Astrocyte (in vitro differentiated cells and primary cell): ENCODE measurements at places on chromosomes 2 and 18.
A peak's percentile ranks its signal among the peaks of the same experiment; 100 is the strongest.

DNA sequence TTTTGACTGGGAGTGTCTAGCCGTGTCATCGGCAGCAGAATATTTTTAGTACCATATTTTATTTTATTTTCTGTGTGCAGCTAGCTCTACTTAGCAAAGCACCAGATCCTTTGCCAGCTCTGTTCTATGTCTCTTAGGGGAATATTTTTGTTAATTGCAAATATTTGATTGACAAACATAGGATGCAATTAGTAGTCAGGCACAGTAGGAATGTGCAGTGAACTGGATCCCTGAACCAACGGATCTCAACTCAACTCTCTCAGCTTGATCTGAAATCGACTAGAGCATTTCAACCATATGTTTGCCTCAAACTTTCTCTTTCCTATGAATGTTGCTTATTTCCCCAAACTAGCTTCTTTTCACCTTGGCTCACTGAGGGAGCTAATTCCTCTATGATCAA lies 998.0 kb upstream of the FANCL start:
- no peak for DNase-seq

DNA sequence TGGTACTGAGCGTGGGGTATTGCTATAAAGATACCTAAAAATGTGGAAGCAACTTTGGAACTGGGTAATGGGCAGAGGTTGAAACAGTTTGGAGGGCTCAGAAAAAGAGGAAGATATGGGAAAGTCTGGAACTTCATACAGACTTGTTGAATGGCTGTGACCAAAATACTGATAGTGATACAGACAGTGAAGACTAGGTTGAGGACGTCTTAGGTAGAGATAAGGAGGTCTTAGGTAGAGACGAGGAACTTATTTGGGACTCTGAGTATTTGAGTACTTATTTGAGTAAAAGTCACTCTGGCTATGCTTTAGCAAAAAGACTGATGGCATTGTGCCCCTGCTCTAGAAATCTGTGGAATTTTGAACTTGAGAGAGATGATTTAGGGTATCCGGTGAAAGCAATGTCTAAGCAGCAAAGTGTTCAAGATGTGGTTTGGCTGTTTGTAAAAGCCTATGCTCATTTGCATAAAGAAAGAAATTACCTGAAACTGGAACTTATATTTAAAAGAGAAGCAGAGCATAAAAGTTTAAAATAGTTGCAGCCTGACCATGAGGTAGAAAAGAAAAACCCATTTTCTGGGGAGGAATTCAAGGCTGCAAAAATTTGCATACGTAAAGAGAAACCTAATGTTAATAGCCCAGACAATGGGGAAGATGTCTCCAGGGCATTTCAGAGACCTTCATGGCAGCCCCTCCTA lies 219.6 kb downstream of the PDE1A start:
- DNase-seq, result peak; percentile 24

- DNase-seq, result no peak
Observed at GRCh38 chr2:64400105-64400728, 53.7 kb upstream of the LGALSL start.

- peak; percentile 68 for DNase-seq
Observed at GRCh38 chr2:196967116-196967515, 40.6 kb upstream of the PGAP1 start.

GRCh38 chr2:27954221-27954673 lies 63.7 kb downstream of the BABAM2 start:
- DNase-seq, result peak; percentile 66

GRCh38 chr2:26521054-26521912 lies 43.4 kb upstream of the OTOF start:
- DNase-seq, result no peak

DNA sequence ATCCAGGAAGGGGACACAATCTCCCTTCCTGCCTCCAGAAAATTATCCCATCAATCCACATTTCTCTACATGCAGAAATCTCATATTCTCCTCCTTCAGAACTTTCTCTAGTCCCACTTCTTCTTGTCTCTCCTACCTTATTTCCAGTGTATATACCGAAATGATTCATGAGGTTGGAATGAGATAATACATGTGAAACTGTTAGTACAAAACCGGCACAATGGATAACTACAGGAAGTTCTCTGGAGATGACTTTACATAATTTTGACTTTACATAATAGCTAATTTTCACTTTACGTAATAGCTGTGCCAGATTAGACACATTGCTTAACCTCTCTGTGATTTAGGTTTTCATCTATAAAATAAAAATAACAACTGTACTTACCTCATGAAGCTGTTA lies 801.3 kb downstream of the ERBB4 start:
- peak; percentile 44 for DNase-seq

DNA sequence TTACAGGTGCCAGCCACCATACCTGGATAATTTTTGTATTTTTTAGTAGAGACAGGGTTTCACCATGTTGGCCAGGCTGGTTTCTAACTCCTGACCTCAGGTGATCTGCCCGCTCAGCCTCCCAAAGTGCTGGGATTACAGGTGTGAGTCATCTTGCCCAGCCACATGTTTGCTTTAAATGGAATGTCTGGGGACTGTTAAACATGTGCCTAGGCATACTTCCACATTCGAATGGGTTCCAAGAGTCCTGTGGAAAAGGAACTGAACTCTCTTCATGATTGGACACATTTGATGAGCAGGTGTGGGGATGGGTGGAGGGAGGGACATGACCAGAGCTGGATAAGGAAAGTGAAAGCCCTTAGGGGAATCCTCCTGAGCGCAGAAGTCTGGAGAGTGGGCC lies 58.4 kb upstream of the GREB1L start:
- no peak for DNase-seq

DNA sequence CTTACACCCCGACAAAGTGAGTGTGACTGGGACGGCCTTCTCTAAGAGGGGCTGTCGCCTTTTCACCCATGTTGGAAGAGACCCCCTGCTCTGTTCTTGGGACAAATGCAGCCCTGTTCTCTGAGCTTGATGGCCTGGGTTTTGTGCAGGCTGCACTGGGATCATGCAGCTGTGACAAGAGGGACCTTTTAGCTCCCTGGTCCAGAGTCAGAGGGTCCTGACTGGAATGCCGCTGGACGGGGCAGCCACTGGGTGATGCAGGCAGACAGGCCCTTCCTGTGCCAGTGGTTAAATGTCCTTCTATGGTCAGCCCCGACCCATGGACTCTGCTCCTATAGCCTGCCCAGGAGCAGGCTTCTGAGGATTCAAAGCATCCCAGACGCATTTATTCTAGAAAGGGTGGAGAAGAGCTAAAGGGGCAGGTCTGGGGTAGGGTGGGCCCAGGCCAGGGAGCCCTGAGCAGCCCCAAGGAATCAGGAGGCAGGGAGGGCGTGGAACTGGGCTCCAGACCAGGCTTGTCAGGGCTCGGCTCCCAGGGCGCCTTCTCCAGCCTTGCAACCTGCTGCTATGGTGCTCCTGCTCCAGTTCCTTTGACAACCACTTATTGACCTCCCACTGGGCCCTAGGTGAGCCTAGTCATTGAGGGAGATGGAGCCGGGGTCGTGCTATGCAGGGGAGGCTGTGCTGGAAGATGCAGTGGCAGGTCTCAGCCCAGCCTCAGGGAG lies 277.9 kb upstream of the HS6ST1 start:
- no peak for DNase-seq

DNA sequence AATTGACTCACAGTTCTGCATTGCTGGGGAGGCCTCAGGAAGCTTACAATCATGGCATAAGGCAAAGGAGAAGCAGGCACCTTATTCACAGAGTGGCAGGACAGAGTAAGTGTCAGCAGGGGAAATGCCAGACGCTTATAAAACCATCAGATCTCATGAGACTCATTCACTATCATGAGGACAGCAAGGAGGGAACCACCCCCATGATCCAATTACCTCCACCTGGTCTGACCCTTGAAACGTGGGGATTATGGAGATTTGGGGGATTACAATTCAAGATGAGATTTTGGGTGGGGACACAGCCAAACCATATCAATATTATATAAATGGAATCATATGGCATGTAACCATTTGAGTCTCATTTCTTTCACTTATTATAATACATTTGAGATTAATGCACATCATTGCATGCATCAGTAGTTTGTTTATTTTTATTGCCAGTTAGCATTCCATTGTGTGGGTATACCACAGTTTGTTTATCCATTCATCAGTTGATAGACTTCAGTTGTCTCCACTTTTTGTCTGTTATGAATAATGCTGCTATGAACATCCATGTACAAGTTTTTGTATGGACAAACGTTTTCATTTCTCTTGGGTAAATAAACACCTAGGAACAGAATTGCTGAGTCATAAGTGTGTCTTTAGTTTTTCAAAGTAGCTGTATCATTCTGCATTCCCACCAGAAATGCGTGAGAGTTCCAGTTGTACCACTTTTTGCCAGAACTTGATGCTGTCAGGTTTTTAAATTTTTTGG lies 5.8 kb upstream of the SRBD1 start:
- DNase-seq, result peak; percentile 65

DNA sequence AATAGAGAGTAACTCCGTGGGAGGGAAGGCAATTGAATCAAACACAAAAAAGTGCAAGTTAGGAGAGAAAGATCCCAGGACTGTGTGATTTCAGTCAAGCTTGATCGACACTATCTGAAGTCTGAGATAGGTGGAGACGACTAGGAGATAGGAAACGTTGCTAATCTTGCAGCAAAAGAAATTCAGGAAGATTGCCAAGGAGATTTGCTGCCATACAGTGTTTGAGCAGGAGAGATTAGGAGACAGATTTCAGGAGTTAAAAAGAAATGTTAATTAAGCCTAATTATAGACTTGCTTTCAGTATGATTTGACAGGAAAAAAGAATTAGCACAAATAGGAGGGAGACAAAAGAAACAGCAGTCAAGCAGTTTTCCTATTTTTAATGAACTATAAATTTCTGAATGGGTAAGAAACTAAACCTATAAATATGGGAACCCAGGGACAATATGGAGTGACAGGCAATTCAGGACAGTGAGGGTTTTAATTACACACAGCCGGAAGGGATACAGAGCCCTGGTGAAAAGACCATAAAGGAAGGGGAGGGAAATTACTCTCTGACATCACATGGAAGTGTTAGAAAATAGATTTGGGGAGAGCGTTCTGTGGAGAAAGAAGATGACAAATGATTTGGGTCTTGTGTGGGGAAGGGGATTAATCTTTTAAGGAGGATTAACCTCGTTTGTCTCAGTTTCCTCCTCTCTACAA lies 72.6 kb downstream of the SUCLG1 start:
- no peak for DNase-seq
